Stimulated activated CD8-positive, alpha-beta memory T cell treated with anti-CD3 and anti-CD28 coated beads, Interleukin-15, amount 100 ng/mL, for 24 hours (primary cell): ENCODE measurements at places on chromosomes 2 and 18.

DNA sequence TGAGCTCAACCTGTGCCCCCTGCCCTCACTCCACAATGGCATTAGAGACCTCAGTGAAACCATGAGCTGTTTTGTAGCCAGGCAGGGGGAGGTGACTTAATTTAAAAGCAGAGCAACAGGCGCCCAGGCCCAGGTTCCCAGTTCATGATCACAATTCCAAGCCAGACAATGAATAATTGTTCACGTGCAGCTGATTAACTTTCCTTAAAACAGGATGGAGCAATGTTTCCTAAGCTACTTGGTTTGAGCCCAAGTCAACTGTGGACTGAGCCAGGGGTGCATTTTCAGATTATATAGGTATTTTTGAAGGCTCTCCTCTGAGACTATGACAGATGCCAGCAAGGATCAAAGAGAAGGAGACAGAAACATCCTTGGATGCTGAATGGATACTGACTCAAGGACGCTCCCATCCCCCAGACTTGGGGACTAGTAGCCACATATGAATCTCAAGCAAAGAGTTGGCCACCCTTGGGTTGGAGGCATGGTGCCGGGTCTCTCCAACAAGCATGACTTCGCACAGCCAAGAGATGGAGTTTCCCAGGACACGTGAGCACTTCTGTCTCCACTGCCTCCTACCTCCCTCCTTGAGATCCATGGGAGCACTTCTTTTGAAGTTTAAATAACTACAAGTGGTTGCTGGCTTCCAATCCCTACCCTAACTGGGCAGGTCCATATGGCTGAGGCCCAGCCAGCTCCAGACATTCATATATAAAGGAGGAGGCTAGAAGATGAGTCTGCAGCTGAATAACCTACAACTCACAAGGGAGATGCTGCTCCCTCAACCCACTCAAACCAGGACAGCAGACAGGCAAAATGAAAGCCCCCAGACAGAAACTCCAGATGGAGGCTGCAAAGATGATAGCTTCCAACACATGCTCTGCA, 12.7 kb downstream of the SMAD7 start:
- no peak for DNase-seq

DNA sequence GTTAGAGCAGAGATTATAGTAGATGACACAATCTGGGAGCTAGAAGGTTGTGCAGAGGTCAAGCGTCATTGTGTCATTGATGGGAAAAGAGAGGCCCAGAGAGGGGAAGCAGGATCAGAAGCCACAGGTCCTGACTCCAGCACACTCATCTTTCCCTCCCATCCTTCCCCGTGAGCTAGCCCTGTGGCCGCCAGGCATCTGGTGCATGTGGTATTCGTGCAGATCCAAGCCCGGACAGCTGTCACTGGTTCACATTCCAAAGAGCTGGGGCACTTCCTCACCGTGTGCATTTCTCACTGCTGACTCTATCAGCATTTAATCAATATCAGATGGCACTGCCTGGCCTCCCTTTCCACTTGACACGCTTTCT, 94.1 kb upstream of the THOC1 start:
- no peak for DNase-seq

DNA sequence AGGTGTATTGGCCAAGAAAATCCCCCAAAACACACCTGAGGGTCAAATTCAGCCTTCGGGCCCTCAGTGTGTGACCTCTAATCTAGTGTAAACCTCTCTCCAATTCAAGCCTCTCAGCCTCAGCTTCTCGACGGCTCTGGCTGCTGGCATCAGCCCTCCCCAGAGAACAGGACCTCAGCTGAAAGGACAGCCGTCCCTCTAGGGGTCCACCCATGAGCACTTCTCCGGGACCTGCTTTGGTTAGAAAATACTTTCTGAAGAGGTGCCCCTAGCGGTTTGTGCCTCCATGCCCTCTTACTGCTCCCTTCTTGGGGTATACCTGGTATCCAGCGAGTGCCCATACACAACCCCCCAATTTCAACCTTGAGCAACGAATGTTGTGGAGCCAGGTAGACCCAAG, 48.8 kb downstream of the INHBB start:
- no peak for DNase-seq

DNA sequence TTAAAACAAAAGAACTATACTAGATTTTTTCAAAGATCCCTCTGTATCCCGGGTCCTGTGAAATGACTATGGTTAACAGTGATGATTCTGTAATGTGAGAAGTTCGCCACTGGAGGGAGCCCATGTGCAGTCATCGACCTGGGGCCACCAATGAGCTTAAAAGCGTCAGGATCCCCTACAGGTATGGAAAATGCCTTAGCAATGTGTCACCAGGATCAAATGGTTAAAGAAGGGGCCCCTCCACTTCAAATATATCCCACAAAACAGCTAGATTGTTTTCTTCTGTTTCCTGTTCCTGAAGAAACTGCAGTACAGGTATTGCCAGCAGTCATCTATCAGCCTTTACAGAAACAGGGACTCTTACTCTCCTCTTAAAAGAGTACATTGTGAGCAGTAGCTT, 15.3 kb downstream of the CHRNA1 start:
- DNase-seq, result peak; percentile 36

GRCh38 chr2:181005809-181006208, 25.4 kb downstream of the UBE2E3 start:
- no peak for DNase-seq

- no peak for DNase-seq
Measured at GRCh38 chr2:12284037-12284436, 432.7 kb upstream of the TRIB2 start.

DNA sequence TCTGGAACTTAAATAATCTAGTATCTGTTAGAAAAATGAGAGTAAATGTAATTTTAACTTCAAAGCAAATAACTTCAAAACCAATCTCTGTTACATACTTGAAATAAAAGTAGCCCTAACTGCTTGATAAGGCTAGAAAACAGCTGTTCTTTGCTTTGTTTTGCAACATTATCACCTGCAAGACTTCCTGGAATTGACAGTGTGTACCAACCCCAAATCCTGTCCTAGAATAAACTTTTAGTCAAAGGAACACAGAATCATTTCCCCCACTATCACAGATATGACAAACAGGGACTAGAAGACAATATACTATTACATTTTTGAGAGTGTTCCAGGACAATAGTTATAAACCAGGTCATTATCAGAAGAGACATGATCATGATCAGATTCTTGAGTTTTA, 105.3 kb upstream of the PGAP1 start:
- no peak for DNase-seq

- no peak for DNase-seq
Measured at GRCh38 chr2:171583566-171583965, 61.3 kb downstream of the CYBRD1 start.

DNA sequence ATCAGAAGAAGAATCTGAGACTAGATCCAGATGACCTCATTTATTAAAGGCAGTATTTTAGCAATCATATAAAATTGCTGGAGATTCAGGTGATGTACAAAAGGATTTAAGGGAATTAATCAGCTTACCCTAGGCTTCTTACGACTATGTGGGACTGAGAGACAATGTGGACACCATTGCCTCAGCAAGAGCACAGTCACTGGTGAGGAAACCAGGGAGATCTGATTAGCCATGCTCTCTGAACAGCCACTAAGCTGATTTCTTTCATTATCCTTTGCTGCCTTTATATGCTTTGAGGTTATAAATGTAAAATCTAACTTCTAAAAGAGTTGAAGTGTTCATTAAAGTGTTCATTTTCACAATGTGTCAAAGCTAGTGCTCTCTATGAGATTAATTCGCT, 22.7 kb upstream of the GULP1 start:
- DNase-seq, result no peak

DNA sequence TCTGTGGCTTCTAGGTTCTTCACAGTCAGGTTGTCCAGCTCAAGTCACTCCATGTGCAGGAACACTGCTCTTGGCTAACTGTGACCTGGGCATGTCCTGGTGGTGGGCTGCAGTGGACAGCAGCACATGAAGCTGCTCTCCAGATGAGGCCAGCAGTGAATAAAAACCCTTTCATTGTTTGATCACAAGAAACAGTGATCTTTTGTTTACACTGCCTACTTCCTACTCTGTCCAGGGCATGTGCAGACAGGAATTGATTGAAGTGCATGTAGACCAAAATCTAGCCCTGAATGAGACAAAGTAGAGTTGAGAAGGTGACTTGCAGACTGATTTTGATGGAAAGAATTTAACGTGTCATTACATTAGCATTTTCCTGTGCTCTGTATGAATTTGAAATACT, 34.9 kb downstream of the BCL2L11 start:
- no peak for DNase-seq

DNA sequence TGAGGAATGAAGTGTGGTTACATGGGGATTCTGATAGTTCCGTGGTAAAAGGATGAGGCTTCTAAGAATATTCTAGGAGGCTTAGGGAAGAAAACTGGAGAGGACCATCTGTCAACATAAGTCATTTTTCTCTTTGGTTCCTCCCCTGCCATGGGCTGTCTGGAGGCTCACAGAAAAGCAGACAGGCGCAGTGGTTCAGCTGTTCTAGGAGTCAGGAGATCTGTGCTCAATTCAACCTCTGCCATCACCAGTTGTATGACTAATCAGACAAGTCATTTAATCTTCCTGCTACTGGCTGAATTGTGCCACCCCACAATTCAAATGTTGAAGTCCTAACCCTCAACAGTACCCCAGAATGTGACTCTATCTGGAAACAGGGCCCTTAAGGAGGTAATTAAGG, 36.4 kb downstream of the ADAM17 start:
- DNase-seq, result no peak

GRCh38 chr2:238702276-238703052, 145.4 kb upstream of the TWIST2 start:
- no peak for DNase-seq

- no peak for DNase-seq
Measured at GRCh38 chr2:121471532-121472469, 58.9 kb upstream of the RNU4ATAC start.

- DNase-seq, result no peak
Measured at GRCh38 chr2:175168564-175168945, 552 bp upstream of the ATF2 start.

GRCh38 chr2:226450141-226450540, 349.5 kb downstream of the IRS1 start:
- DNase-seq, result no peak

DNA sequence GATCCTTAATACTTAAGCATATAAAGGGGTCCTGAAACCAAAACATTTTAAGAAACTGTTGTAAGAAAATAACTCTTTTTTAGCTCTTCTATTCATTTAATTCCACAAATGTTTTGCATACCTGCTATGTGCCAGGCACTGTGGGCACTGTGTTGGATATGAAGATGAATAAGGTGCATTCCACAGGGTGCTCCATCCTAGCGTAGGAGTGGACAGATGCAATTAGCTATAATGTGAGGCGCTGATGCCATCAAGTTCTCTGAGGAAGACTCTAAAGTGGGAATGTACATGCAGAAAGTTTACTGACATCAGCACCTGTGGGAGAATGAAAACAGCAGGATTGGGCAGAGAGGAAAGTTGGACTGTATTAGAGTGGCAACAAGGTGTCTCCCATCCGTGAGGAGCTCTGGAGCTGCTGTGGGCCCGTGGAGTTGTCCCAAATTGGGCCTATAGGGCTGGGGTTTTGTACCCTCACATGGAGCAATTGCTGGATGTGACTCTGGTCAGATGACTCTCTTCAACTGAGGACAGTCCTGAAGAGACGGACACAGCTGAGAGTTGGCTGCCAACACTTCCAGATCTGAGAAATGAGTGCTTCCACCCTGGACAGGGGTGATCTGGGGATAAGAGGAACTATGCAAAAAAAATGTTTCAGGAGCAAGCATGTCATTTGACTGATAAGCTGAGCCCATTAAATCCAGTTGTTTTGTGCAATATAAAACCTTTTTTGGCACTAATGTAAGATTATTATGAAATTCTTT, 22.3 kb downstream of the CD8A start:
- no peak for DNase-seq

- no peak for DNase-seq
Measured at GRCh38 chr2:109397893-109398292, 215.9 kb downstream of the SEPTIN10 start.

DNA sequence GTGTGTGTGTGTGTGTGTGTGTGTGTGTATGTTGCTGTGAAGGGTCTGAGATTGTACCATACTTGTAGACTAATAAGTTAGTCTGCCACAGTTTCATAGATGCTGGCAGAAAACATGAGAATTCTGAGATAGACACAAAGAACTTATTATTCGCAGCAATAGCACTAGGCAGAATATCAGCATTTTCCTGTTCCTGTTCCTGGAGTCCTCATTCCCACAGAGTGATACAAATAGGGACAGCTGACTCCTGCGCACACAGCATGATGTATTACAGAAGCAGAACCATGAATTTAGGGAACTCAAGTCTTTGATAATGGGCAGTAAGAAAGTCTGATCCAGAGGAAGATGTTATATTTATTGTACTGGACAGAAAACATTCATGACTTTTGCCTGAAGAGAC, 1466.3 kb downstream of the DPP10 start:
- no peak for DNase-seq

DNA sequence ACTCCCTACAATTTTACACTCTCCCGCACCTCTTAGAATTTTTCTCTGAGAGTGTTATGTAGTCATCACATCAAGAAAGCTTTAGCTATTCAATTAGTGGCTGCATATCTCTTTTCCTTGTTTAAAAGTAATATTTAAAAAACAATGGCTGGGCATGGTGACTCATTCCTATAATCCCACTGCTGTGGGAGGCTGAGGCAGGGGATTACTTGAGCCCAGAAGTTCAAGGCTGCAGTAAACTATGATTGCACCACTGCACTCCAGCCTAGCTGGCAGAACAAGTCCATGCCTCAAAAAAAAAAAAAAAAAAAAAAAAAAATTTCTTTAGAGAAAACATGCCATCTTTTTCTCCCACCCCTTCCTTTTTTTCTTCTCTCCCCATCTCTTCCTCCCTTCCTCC, 44.3 kb downstream of the AQP4 start:
- DNase-seq, result no peak

DNA sequence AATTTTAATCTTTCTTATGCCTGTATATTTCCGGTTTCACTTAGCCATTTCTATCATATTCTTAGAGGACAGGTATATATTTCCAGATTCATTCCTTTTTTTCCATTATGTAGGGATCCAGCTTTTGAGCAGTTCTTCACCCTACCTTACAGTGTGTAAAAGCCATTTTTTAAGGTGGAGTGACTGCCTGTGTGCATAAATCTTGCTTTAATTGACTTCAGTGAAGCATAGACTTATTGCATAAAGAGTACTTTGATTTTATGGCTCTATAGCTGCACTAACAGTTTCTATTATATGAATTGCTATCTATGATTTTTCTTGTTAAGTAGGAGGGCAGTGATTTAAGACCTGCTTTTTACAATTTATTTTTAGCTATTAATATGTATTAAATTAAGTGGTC, 132.6 kb downstream of the NYAP2 start:
- DNase-seq, result no peak

DNA sequence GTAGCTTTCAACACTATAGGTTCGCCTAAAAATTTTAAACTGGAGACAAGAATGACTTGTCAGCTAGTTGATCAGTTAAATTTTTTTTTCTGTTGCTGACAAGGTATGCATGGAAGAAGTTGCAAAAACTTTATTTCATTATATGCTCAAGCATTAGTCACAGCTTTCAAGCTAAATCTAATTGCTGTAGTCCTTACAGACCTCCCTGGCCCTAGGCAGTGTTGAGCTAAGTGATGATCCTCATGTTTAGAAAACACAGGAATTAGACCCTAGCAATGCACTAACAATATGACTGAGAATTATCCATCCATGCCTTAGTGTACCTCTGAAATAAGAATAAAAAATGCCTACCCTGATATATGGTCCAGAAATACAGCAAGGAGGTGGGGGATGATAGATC, 253.4 kb downstream of the SP3 start:
- DNase-seq, result no peak
